ENCODE measurements at places on chromosomes 7 and 10.

DNA sequence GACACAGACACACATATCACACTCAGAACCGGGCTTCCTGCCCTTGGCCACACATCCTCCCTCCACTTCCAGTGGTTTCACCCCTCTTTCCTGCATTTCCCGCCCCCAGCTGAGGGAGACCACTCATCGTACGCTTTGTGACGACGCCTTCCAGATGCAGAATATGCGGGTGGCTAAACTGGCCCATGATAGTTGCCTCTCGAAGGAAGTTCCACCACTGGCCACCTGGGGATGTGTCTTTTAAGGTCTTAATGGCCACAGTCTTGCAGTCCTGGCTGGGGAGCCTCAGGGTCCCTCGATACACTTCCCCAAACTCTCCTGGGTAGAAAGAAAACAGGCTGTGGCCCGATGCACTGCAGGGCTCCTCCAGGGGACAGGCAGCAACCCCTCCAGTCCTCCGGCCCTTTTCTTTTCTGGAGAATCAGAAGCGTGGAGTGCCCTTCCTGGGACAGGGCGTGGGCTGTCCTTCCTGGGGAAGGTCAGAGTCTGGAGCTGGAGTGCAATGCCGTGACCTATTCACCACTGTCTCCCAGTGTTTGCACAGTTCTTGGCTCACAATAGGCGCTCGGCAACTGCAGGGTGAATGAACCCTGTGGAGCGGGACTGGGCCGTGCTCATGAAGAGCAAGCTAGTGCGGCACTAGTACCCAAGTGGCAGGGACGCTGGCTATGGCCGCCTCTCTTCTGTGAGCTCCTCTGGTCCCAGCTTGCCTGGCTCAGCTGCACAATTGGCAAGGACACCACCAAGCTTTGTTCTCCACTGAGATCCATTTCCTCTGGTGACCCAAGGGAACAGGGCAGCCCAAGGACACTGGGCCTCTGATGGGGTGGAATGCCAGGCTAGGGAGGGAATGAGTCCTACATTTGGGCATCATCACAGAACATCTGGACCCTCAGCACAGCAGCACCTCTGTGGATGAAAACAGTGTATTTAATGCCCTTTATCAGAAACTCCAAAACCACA is 13.2 kb downstream of the EPHA1 start:
- peak; percentile 85 for DNase-seq

- no peak for DNase-seq
Measured at GRCh38 chr10:11595395-11595692, 16.1 kb downstream of the USP6NL start.

- no peak for DNase-seq
Measured at GRCh38 chr10:82934947-82935346, 1060.0 kb downstream of the NRG3 start.

GRCh38 chr7:79159040-79159664 is 294.3 kb downstream of the MAGI2 start:
- DNase-seq, result no peak

DNA sequence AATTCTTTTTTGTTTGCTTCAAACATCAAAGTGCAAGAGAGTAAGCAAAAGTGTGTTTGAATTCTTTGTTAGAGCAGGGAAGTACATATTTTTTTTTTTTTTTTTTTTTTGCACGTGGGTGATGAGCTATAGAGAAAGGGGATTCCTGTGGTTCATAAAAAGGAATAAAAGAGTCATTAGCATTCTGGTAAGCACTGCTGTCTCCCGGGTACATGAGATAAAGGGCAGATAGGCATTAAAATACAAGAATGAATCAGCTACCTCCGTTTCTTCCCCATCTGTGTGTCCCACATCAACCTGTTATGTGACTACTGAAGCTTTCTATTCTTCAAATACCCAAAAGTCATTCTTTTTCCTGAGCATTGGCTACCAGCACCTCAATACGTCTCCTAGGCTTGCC is 102.4 kb upstream of the SEMA3D start:
- no peak for DNase-seq

DNA sequence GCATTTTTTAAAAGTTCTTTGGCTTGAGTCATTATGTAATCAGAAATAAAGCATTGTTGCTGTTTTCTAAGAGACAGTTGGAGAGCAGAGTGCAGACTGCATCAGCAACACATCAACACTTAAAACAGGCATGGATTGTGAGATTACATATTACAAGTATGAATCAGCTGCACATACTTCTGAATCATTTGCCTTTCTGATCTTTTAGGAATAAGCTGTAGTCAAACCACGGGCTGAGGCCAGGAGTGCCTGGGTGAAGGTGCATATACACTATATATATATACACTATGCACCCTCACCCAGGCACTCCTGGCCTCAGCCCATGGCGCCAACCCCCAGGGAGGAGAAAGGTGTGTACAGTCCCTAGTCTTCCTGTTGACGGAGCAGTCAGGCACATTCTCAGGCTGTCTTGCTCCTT is 52.4 kb upstream of the DLX6 start:
- DNase-seq, result no peak

Data from HuH-7.5 (cell line).